ENCODE measurements at places on chromosomes 4 and X. TPM values are rescaled to one million over a fixed set of nuclear protein-coding genes. Genes with fewer than 3 reads are reported as not detected.

XAGE1B gene
- total RNA-seq: not detected

SMC1A gene
- total RNA-seq: 26.9 TPM

KLB gene
- not detected for total RNA-seq

ARSJ gene
- total RNA-seq: 77.4 TPM

CXorf38 gene
- 13.1 TPM for total RNA-seq

SLC10A6 gene
- 0.13 TPM for total RNA-seq

CYLC1 gene
- not detected for total RNA-seq

ADGRG4 gene
- total RNA-seq: not detected

TMEM35A gene
- total RNA-seq: 3.1 TPM

Data from pulmonary artery endothelial cell (primary cell).